ENCODE measurements at places on chromosomes 4 and X. TPM values are rescaled to one million over a fixed set of nuclear protein-coding genes. Genes with fewer than 3 reads are reported as not detected.

Gene ZNF718
- total RNA-seq = 19.5 TPM

DNA sequence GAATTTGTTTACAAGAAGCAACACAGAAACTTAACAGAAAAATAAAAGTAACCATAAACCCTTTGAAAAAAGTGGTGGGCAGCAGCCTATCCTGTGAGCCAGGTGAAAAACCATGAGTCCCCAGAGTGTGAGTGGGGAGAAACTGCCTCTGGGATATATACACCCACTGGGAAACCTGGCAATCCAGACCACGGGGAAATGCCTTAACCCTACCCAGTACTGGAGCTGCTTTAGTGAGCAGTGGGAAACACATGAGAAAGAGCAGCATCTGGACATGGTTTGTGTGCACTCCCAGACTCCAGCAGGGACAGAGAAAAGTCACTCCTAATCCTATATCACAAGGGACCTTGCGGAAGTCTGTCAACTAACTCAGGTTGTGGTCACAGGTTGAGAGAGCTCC is 39.4 kb downstream of the UGT2A2 start:
- no peak for DNase-seq

DNA sequence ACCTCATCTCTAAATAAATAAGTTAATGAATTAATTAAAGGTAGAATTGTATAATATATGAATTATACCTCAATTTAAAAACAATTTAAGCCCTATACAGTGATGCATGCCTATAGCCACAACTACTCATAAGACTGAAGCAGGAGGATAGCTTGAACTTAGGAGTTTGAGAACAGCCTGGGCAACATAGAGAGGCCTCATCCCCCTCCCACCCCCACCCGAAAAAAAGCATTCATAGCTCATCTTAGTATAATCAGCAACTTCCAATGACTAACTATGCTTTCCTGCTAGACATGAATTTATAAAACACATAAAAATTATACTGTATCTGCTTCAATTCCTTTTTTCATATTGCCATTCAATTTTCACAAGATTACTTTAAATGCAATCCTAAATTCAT is 1.6 kb downstream of the LRBA start:
- no peak for DNase-seq

- DNase-seq = no peak
Measured at GRCh38 chrX:72079607-72080006, 52.1 kb downstream of the RTL5 start.

GRCh38 chr4:24853142-24853541 is 57.8 kb downstream of the SOD3 start:
- DNase-seq = no peak
